M059J (cell line): ENCODE measurements at places on chromosomes 11 and 22. TPM values are rescaled to one million over a fixed set of nuclear protein-coding genes. Genes with fewer than 3 reads are reported as not detected.

DNA sequence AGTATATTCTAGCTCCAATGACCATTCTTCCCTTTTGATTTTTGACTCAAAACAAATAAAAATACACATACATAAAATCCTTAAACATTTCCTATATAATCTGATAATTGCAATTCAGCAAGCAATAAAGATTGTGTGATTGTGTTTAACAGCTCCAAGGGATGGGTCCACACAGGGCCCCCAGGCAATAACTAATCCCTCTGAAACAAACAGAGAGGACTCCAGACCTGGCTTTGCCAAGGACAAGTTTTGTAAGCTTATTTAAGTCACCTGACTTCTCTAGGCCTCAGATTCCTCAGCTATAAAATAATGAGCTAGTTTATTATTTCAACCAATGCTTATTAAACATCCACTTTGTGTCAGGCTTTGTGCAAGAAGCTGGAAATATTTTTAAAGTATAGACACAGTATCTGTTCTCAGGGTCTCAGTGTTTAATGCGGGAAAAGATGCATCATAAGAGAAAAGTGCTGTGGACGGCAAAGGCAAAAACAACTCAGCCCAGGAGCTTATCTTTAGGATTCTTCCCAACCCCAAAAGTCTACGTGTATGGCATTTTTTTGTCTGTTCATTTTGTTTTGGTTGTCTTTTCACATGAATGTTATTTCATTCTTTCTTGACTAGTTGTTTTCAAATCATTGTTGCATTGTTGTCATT, 20.1 kb downstream of the FZD4 start:
- peak; percentile 42 for DNase-seq

DNA sequence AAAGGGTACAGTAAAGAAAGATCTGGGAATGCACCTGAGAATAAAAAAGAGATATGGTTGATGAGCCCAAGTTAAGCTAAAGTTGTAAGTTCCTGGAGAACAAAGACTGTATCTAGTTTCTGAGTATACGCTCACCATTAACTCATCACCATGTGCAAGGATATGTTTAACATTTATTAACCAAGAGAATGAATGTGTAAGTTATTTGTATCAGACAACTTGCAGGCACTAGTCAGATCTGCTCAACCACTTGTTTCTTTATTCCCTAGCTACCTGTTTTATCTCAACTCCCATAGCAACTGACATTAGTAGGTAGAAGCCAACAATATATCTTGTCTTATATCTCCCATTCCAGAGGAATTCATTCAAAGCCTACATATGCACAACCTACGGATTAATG, 74.9 kb upstream of the KCNA4 start:
- no peak for DNase-seq

DNA sequence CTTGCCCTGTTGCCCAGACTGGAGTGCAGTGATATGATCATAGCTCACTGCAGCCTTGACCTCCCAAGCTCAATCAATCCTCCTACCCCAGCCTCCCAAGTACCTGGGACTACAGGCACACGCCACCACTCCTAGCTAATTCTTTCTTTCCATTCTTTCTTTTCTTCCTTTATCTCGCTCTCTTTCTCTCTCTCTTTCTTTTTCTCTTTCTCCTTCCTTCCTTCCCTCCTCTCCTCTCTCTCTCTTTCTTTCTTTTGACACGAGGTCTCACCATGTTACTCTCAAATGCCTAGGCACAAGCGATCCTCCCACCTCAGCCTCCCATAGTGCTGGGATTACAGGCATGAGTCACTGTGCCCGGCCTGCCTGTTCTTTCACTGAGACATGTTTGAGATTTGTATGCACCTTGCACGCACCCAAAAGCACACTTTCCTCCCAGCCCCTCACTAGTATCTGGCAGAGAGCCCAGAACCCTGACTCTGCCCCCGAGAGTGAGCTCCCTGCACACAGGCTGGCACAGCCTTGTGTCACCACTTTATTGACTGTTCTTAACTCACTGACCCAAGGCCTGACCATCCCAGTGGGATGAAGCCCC, 56.8 kb downstream of the CD6 start:
- peak; percentile 39 for DNase-seq

- peak; percentile 85 for DNase-seq
Observed at GRCh38 chr11:34214961-34215805, 109.8 kb downstream of the NAT10 start.

GRCh38 chr11:107732689-107733051, 20.8 kb upstream of the SLN start:
- no peak for DNase-seq

- DNase-seq: peak; percentile 57
Observed at GRCh38 chr11:107017433-107018218, 650 bp downstream of the GUCY1A2 start.

DNA sequence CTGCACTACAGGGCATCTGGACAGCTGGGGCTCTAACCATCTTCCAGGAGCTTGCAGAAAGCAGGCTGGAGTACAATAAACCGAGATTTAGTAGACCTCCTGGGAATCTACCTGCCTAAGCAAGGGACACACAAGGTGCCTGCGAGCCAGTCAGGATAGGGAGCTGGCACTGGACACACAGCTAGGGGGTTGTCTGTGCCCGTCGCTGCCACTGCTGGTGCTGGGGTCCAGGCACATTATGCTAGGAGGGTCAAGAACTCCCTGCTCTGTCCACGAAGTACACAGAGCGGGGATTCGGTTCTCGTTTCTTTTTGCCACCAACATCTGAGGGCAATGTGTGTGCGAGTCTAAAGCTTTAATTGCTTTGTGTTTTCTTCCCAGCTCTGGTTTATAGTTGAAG, 4.2 kb downstream of the RIC8A start:
- DNase-seq: no peak

DNA sequence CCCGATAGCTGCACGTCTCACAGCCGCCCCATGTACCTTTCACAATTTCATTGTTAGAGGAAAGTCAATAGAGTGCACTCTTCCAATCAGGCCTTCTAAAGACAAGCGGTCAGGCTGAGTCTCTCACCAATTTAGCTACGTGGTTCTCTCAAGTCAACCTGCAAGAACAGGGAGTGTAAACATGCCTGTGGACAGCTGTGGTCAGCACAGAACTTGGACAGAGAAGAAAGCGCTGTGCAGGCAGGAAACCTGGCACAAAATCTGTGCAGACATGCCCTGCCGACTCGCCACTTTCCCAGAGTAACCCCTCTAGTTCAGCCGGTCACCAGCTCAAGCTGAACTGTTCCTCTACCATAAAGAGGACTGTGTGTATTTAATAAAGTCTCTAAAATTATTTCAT, 39.5 kb downstream of the CHKA start:
- no peak for DNase-seq

The KRTAP5-11 gene
- total RNA-seq: not detected in 2 replicates

The PIH1D2 gene
- 1.4 and 1.9 TPM in 2 replicates for total RNA-seq
